ENCODE measurements at places on chromosomes 7 and 10. TPM values are rescaled to one million over a fixed set of nuclear protein-coding genes. Genes with fewer than 3 reads are reported as not detected.

DNA sequence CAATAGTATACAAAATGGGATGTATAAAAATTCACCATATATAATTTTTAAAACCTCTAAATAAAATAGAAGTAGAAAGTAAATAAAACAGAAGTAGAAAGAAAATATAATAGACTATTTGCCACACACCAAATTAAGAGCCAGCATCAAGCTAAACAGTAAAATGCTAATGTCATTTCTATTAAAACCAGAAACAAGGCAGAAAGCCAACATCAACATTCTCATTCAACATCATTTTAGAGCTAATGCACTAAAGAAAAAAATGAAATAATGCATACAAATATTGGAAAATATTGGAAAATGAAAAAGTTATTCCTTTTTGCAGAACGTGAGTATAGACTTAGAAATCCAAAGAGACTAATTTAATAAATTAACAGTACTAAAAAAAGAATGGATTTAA lies 23.4 kb upstream of the RELN start:
- ATAC-seq: no peak

DNA sequence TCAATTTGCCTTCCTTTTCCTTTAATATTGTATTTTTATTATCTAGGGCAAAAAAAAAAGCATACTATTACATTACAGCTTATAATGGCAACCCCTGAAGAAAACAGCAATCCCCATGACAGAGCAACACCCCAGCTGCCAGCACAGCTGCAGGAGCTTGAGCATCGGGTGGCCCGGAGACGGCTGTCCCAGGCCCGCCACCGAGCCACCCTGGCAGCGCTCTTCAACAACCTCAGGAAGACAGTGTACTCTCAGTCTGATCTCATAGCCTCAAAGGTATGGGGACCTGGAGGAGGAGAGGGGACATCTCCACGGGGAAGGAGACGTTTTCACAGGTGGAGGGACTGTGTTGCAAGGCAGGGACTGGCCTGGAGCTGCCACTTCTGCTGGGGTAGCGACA lies 6.8 kb downstream of the STRA8 start:
- no peak for ATAC-seq

- no peak for ATAC-seq
These were observed 1.4 kb downstream of the EPDR1 start for GRCh38 chr7:37921876-37922275.

DNA sequence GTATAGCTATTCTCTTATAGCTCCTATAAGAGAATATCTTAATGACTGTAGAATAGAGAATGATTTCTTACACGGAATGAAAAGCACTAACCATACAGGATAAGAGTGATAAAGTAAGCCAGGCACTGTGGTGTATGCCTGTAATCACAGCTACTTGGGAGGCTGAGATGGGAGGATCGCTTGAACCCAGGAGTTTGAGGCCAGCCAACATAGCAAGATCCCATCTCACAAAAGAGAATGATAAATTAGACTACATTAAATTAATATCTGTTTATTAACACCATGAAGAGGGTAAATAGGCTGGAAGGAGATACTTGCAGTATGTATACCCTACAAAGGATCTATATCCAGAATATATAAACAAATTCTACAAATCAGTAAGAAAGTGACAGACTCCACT lies 12.2 kb upstream of the OIT3 start:
- ATAC-seq: no peak

Gene PLEKHS1
- 0.21 TPM for total RNA-seq

DNA sequence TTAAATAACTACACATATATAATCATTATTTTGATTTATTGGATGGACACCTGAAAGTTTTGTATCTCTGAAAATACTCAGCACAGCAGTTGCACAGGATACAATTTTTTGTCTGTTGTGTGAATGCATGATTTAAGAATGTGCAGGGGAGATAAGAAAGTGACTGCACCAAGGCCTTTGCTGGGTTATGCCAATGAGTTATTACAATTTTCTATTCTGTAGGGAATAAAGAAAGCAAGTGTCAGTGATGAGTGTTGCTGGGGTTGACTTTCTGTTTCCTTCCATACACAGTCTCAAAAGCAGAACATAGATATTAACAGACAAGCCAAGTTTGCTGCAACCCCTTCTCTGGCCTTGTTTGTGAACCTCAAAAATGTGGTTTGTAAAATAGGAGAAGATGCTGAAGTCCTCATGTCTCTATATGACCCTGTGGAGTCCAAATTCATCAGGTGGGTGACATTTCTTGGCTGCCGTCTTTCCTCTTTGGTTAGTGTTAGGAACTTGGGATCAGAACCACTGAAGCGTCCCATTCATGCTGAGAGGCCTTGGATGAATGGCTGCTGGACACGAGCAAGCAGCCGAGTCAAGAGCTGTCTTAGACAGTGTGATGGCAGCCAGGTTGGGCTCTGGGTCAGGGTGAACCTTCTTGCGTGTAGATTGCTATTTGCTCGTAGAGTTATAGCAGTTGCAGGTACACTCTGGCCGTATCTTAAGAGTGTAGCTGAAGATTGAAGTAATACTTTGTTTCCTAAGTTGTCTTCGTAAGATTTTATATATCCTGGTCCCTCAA lies 92.8 kb downstream of the DOCK1 start:
- ATAC-seq: no peak

DNA sequence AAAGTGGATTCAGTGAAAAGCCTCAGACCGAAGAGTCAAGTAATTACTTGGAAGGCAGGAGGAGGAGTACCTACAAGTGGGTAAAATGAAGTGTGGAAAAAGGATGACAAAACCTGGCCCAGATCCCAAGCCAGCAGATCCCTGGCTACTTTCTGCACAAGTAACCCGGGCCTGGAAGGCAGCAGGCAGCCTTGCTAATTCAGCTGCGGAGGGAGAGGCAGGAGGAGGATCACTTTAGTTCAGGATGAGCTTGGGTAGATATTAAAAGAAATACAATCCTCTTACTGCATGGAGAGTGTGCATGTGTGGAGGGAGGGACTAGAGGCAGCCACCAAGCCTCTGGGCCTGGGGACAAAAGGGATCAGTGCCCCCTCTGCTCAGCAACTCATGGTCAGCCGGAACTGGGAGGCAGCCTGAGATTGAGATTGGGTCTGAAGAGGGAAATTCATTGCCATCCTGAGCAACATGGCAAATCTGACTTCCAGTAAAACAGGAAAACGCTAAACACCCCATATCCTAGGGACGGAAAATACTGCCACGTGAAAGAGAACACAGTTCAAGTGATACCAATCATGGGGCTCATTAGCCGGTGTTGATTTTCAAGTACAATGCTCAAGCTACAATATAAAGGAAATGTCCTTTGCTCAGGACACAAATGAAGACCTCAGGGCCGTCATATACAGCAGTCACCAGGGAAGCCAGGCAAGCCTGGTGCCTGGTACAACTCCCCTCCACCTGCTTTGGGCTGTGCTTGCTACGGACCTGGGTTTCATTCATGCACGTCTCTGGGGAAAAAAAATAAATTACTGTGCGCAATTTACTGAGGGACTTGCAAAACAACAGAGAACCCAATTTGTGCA lies 1.3 kb downstream of the AMPH start:
- peak; percentile 19 for ATAC-seq

Gene STEAP1B
- 1.4 TPM for total RNA-seq

Gene ZNF488
- total RNA-seq: 0.16 TPM

DNA sequence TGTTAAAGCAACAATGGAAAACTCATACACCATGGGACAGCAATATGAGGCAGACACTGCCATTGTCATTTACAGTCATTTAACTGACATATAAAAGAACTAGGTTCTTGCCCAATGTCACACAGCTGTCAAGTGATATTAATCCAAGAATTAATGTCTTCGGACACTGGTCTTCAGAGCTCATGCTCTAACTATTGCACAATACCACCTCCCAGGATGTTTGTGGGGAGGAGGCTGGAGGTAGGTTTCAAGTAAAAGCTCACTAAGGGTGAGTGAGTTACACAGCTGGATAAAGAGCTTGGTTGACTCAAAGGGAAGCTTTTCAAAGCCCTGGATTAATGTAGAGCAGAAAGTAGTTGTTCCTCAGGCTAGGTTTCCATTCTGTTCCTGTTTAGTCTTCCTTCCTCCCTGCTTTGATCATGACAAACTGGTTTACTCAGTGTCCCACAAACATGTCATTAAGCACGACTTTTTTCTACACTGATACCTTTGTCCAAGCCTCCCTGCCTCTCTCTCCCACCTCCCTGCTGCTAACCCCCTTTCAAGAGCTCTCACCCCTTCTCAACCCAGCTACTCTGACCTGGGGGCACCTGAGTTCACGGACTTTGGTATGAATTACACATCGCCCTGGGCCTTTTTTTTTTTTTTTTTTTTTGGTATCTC lies 987 bp upstream of the EXOC6 start:
- ATAC-seq: no peak

- peak; percentile 28 for ATAC-seq
These were observed 505 bp downstream of the NUDCD3 start for GRCh38 chr7:44489955-44490350.

Gene OR2A12
- not detected for total RNA-seq

DNA sequence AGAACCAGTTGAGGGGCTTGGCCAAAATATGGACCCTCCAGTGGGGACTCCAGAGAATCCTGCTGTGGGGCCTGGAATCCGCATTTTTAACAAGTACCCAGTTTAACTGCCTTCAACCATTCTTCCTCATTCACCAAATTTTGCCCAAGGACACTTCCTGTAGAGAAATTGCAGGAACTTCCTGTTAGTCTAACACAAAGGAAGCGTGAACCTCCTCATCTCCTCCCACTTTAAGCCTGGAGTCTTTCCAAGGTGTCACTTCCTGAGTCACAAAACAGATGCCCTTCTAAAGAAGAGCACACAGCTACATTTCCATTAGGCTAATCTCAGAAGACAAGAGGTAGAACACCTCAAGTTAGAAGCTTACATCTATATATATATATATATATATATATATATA lies 188.4 kb downstream of the PPP1R17 start:
- ATAC-seq: no peak

Gene RAPGEF5
- total RNA-seq: 14.7 TPM

DNA sequence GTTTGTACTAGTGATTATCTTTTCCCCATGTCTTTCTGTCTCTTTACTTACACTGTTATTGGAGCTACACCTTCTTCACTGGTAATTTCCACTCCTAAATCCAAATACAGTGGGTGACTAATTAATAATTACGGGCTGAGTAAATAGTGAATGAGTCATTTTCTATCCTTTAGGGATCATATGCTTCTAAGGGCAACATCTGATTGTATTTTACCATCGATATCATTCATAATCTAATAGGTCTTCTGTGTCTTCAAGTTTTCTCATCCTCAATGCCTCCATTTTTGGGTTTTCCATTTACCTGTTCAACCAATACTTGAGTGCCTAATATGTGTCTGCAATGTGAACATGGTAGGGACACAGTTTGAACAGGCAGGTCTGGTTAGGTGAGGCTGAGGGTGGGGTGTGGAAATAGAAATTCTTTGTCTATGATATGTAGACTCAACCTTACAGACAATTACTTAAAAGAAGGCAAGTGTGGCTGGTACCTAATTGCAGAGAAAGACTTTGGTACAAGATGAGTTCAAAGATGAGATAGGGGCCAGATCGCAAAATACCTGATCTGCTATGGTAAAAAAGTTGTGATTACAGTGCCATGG lies 5.9 kb upstream of the DHX32 start:
- ATAC-seq: no peak

DNA sequence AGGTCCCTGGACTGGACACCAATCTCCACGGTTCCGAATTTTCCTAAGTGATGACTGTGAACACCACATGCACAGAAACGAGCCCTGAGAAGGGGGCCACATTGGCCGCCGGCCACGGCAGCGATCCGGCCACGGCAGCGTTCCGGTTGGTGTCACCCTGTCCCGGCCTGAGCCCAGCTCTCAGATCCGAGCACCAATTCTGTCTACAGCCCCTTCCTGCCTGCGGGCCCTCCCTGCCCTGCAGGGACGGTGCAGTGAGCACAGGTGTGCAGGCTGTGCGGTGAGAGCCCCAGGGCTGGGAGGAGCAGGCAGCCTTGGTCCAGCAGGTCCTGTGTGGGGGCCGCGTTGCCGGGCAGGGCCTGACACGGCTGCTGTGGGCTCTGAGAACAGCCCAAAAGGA lies 29.7 kb upstream of the GPR146 start:
- ATAC-seq: no peak

Gene LIPA
- 21.3 TPM for total RNA-seq

DNA sequence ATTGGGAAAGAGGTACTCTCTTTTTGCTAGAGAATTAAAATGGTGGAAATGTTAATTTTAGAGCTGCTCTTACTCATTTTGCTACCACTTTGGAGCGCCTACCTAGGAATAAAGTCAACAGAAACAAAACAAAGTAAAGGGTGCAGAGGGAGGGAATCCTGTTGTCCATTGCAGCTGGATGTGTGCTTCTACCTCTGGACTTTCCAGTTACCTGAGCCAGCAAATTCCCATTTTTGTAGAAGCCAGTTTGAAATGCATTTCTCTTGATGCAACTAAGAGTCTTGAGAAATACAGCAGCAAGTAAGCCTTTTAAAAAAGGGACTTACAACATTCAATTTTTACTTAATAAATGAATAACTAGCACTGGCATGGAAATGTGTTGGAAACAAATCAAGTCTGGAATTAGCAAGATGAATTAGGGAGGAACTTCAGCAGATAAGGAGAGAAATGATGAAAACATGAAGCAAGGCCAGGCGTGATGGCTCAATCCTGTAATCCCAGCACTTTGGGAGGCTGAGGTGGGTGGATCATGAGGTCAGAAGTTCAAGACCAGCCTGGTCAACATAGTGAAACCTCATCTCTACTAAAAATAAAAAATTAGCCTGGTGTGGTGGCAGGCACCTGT lies 113.5 kb upstream of the CTTNBP2 start:
- ATAC-seq: no peak

GRCh38 chr10:27225011-27225590 lies 15.5 kb downstream of the ACBD5 start:
- no peak for ATAC-seq

DNA sequence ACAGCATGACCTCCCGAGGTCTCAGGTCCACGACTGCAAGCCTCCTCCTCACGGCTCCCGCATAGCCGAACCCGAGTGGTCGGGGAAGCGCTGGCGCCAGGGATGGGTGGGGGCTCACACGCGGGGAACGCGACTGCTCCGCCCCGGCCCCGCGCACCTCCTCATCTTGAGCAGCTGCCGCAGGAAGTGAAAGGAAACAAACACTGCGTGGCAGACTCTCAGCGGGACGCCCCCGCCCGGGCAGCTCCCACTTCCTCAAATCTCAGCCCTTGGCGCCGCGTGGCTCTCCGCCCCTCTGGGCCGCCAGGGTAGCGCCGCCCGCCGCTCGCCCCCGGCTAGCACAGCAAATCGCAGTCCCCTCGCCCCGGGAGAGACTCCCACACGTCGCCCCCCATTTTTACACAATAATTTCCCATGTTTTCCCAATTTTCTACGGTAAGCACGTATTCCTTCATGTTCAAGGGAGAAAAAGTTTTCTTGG lies at the start of gene TMEM243:
Gene TMEM243 (minus strand): TSS at position 188 of the 481 bp plus-strand sequence. CDS start 229 bp downstream, outside the sequence.
- peak; percentile 70 for ATAC-seq

DNA sequence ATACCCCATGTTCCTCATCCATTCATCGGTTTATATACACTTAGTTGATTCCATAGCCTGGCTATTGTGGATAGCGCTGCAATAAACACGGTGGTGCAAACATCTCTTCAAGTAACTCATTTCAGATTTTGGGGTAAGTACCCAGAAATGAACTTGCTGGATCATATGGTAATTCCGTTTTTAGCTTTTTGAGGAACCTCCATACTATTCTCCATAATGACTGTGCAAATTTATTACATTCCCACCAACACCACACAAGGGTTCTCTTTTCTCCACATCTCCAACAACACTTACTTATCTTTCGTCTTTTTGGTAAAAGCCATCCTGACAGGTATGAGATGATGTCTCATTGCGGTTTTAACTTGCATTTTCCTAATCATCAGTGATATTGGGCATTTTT lies 3.7 kb downstream of the NPFFR1 start:
- no peak for ATAC-seq

GRCh38 chr10:33869028-33869427 lies 534.6 kb upstream of the NRP1 start:
- ATAC-seq: no peak

GRCh38 chr7:50663396-50664102 lies 98.3 kb upstream of the DDC start:
- ATAC-seq: no peak

Gene PTF1A
- 0.38 TPM for total RNA-seq
